ENCODE measurements at places on chromosomes 5 and 9. TPM values are rescaled to one million over a fixed set of nuclear protein-coding genes. Genes with fewer than 3 reads are reported as not detected.

DNA sequence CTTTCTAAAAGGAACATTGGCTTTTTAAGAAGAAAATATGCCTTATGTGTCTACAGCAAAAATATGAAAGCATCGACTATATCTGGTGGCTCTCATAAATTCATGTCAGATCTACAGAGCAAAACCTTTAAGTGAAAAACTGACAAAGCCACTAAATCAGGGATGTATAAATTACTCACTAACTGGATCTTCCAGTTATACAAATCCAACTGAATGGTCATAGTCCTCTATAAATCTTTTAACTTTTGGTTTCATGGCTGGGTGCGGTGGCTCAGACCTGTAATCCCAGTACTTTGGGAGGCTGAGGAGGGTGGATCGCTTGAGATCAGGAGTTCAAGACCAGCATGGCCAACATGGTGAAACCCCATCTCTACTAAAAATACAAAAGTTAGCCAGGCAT, 29.2 kb upstream of the GZMA start:
- no peak for DNase-seq

- DNase-seq, result no peak
Measured at GRCh38 chr9:134802216-134802795, 78.3 kb upstream of the FCN2 start.

The HTR4 gene
- not detected for total RNA-seq

GRCh38 chr5:74464512-74465209, 175.9 kb downstream of the ENC1 start:
- DNase-seq, result no peak

DNA sequence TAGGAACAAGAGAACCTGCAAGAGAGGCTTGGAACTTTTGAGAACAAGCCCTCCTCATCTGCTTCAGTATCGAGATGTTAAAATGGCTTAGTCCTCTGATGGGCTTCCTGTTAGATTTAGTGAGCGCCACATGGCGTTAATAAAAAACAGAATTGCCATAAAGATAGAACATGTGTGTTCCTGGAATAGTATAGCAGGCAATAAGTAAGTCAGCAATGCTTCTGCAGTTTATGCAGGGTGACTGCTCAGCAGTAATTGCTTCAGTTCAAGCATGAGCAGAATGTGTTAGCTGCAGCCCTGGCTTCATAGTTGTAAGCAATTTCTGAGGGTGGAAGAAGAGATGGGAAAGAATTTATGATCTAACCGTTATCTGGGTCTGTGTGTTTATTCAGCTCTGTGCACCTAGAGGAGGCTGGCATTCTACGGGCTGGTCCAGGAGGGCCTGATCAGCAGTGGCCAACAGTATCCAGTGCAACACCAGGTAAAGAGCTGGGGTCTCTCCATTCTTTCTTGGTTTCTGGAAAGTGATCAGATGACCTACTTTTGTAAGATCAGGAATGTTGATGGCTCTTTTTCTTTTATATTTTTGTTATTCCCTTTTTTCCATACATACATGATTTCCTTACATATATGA, 15.9 kb downstream of the PCDHAC2 start:
- no peak for DNase-seq

The ANXA1 gene
- total RNA-seq, result 754 TPM

- DNase-seq, result no peak
Measured at GRCh38 chr5:83434946-83435345, 36.6 kb upstream of the VCAN start.

- peak; percentile 18 for DNase-seq
Measured at GRCh38 chr5:31036411-31036810, 157.1 kb upstream of the CDH6 start.

DNA sequence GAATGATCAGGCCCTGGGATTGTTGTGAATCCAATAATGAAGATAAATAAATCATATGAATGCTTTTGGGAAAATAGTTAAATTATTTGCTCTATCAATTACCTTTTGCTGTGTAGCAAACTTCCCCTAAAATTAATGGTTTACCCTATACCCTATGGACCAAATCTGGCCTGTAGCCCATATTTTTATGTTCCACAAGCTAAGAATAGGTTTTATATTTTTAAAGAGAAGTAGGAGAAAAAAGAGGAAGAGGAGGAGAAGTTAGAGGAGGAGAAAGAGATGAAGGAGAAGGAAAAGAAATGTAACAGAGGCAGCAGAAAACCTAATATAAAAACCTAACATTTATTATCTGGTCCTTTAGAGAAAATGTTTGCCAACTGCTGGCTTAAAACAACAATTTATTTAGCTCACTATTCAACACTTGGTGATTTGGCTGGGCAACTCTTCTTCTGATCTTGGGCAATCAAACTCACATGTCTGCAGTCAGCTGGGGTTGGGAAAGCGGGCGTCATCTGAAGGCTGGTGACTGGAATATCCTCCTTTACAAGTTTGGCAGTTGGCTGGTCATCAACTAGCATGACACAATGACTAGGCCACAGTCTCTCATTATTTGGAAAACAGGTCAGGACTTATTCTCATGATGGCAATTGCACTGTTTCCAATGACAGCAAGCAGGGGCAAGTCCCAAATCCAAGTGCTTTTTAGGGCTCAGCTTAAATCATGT, 522.9 kb downstream of the RASEF start:
- DNase-seq, result no peak
